IMR-90 (cell line): ENCODE measurements at places on chromosomes 5 and 9. TPM values are rescaled to one million over a fixed set of nuclear protein-coding genes. Genes with fewer than 3 reads are reported as not detected.

- H3K27ac ChIP-seq: peak within 1 kb of the TSS; percentile 67
- H3K27me3 ChIP-seq: no peaks in the 10 kb centered on the region
- DNase-seq: peak; percentile 55
- no peaks in the 10 kb centered on the region for H3K36me3 ChIP-seq
- peaks cover 11% of the 10 kb centered on the region for H3K4me1 ChIP-seq
- peak within 1 kb of the TSS; percentile 70 for H3K4me3 ChIP-seq
Measured at GRCh38 chr5:149141224-149141956, at the start of gene ABLIM3. TSS of gene ABLIM3 (plus strand) at chr5:149141493. CDS start at chr5:149142096, 603 bp downstream.

GNA14 gene
- total RNA-seq: under 0.01 TPM in 1 of 2 replicates, not detected in the other

SLC34A3 gene
- not detected in 2 replicates for total RNA-seq

GRCh38 chr9:123412171-123412820, 56.3 kb downstream of the CRB2 start:
- no peaks in the 10 kb centered on the region for H3K36me3 ChIP-seq
- DNase-seq: no peak
- H3K4me3 ChIP-seq: no peak overlapping the region
- no peaks in the 10 kb centered on the region; the same call in 1 of the 2 replicates for H3K4me1 ChIP-seq
- no peaks in the 10 kb centered on the region for H3K27me3 ChIP-seq
- no peak overlapping the region for H3K27ac ChIP-seq

DNA sequence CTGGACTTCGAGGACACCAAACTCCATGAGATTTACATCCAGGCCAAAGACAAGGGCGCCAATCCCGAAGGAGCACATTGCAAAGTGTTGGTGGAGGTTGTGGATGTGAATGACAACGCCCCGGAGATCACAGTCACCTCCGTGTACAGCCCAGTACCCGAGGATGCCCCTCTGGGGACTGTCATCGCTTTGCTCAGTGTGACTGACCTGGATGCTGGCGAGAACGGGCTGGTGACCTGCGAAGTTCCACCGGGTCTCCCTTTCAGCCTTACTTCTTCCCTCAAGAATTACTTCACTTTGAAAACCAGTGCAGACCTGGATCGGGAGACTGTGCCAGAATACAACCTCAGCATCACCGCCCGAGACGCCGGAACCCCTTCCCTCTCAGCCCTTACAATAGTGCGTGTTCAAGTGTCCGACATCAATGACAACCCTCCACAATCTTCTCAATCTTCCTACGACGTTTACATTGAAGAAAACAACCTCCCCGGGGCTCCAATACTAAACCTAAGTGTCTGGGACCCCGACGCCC, 1.3 kb downstream of the PCDHGC3 start:
- H3K27me3 ChIP-seq: no peaks in the 10 kb centered on the region
- peak overlapping the region; percentile 54 for H3K4me3 ChIP-seq

HEMGN gene
- not detected in 2 replicates for total RNA-seq

GRCh38 chr9:82140471-82140870, 151.9 kb downstream of the SPATA31D1 start:
- H3K27me3 ChIP-seq: no peaks in the 10 kb centered on the region
- H3K4me1 ChIP-seq: peaks cover 3% of the 10 kb centered on the region; the same call in 1 of the 2 replicates
- H3K36me3 ChIP-seq: no peaks in the 10 kb centered on the region
- DNase-seq: no peak

GRCh38 chr9:123329329-123329955, 26.6 kb upstream of the CRB2 start:
- H3K36me3 ChIP-seq: no peaks in the 10 kb centered on the region
- no peak overlapping the region for H3K4me3 ChIP-seq
- H3K27me3 ChIP-seq: peaks cover 20% of the 10 kb centered on the region
- DNase-seq: no peak
- no peaks in the 10 kb centered on the region for H3K4me1 ChIP-seq
- H3K27ac ChIP-seq: no peak overlapping the region

- no peaks in the 10 kb centered on the region for H3K4me1 ChIP-seq
- no peak for DNase-seq
- no peak overlapping the region for H3K27ac ChIP-seq
- no peaks in the 10 kb centered on the region for H3K36me3 ChIP-seq
- no peak overlapping the region for H3K4me3 ChIP-seq
Measured at GRCh38 chr9:105846825-105847224, 152.5 kb downstream of the TMEM38B start.

PIP5KL1 gene
- 0.28 and 0.36 TPM in 2 replicates for total RNA-seq

DNA sequence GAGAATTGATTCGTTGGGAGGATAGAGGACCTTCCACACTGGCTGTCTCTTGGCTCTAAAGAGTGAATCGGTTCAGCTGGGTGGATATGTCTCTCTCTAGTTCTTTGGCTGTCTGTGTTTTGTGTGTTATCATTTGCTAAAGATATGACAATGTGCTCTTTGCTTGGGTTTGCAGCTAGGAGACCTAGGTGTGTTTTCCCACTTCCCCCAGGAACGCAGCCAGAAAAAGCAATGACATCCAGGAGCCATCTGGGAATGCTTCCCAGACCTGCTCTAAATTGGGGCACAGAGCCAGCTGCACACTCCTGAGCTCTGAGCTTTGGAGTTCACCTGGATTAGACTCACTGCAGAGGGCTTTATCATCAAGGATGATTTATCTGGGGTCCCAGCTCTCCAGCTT, 12.8 kb upstream of the PDZD2 start:
- peaks cover 9% of the 10 kb centered on the region for H3K27me3 ChIP-seq
- H3K27ac ChIP-seq: no peak overlapping the region
- no peaks in the 10 kb centered on the region for H3K4me1 ChIP-seq
- H3K36me3 ChIP-seq: no peaks in the 10 kb centered on the region
- H3K4me3 ChIP-seq: no peak overlapping the region

DNA sequence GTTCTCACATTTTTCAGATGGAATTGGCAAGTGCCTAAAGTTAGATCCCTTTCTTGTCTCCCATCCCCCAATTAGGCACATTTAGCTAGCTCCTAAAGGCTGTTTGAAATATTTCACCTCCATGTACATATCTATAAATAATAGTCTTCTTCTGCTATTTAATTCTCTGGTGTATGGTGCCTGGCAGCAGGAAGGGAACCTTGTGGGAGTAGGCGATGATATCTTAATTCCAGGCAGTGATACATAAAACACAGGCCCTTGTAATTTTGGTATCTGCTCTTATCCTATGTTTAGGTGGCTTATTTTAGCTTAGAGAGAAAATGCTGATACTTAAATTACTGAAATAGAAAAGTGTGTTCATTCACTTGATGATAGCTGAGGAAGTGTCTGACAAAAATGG, 262.9 kb upstream of the DAP start:
- no peaks in the 10 kb centered on the region for H3K36me3 ChIP-seq
- no peaks in the 10 kb centered on the region for H3K4me1 ChIP-seq
- DNase-seq: no peak
- no peak overlapping the region for H3K27ac ChIP-seq
- no peak overlapping the region for H3K4me3 ChIP-seq

QSOX2 gene
- 5.0 and 5.9 TPM in 2 replicates for total RNA-seq

GRCh38 chr5:146944019-146944418, 65.5 kb upstream of the PPP2R2B start:
- H3K4me1 ChIP-seq: no peaks in the 10 kb centered on the region
- no peak overlapping the region for H3K27ac ChIP-seq
- no peaks in the 10 kb centered on the region for H3K36me3 ChIP-seq
- no peak for DNase-seq

DNA sequence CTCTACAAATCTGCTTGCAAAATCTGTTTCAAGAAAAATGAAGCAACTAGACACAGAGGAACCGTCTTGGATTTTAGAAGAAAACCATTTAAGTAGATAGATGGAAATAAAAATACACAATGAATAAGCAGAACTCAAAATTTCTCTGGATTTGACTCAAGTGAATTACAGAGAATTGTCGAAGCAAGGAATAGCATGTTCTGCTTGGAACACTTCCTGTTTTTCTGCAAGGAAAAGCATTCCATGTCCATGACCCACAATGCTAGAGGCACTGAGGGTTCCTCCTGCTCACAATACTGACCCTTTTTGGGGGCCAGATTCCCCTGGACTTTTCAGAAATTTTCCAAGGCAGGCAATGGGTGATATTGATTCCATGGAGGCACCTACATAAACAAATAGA, 29.8 kb downstream of the PRUNE2 start:
- H3K4me3 ChIP-seq: no peak overlapping the region
- H3K27me3 ChIP-seq: no peaks in the 10 kb centered on the region
- H3K27ac ChIP-seq: no peak overlapping the region

- H3K27me3 ChIP-seq: no peaks in the 10 kb centered on the region
- no peak for DNase-seq
- no peaks in the 10 kb centered on the region for H3K4me1 ChIP-seq
- no peak overlapping the region for H3K4me3 ChIP-seq
- no peak overlapping the region for H3K27ac ChIP-seq
Measured at GRCh38 chr5:63843190-63843589, 119.1 kb downstream of the HTR1A start.

GRCh38 chr9:88984543-88984883, 6.8 kb upstream of the S1PR3 start:
- H3K27ac ChIP-seq: no peak overlapping the region
- H3K4me3 ChIP-seq: no peak overlapping the region
- peaks cover 5% of the 10 kb centered on the region for H3K4me1 ChIP-seq
- no peaks in the 10 kb centered on the region for H3K36me3 ChIP-seq
- DNase-seq: no peak

ECSCR gene
- total RNA-seq: 3.1 and 3.9 TPM in 2 replicates

ARID3C gene
- total RNA-seq: not detected in 2 replicates

- no peaks in the 10 kb centered on the region for H3K27me3 ChIP-seq
- H3K27ac ChIP-seq: peak overlapping the region; percentile 43
- H3K4me1 ChIP-seq: peaks cover 27% of the 10 kb centered on the region
- DNase-seq: peak; percentile 75
- peaks cover 67% of the 10 kb centered on the region for H3K36me3 ChIP-seq
Measured at GRCh38 chr5:151037561-151038411, 17.4 kb downstream of the GPX3 start.

DNA sequence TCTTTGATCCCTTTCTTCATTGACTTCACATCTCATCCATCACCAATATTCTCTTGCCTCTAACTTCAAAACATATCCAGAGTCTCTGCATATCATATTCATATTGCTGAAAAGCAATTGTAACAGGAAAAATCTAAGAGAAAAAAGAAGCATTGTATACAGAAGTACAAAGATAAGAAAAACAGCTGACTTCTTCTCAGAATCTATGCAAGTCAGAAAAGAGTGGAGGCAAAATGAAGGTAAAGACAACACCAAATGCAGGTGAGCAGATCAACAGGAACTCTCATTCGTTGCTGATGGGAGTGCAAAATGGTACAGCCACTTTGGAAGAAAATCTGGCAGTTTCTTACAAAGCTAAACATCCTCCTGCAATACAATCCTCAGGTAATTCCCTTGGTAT, 155.6 kb downstream of the PHF2 start:
- no peak for DNase-seq
- no peak overlapping the region for H3K27ac ChIP-seq
- H3K4me3 ChIP-seq: no peak overlapping the region
- no peaks in the 10 kb centered on the region for H3K4me1 ChIP-seq
- no peaks in the 10 kb centered on the region for H3K36me3 ChIP-seq

GRCh38 chr9:127507751-127508648, 56.7 kb downstream of the LRSAM1 start:
- peaks cover 7% of the 10 kb centered on the region; the same call in 1 of the 2 replicates for H3K4me1 ChIP-seq
- no peaks in the 10 kb centered on the region for H3K27me3 ChIP-seq
- DNase-seq: no peak
- H3K36me3 ChIP-seq: peaks cover 79% of the 10 kb centered on the region
- no peak overlapping the region for H3K27ac ChIP-seq
- no peak overlapping the region for H3K4me3 ChIP-seq

- peak; percentile 93 for DNase-seq
- peaks cover 26% of the 10 kb centered on the region for H3K4me1 ChIP-seq
- H3K36me3 ChIP-seq: no peaks in the 10 kb centered on the region
- H3K4me3 ChIP-seq: no peak overlapping the region
Measured at GRCh38 chr9:35350827-35351549, 138.9 kb upstream of the RUSC2 start.

GRCh38 chr5:32852976-32853375, 141.9 kb downstream of the NPR3 start:
- no peaks in the 10 kb centered on the region for H3K36me3 ChIP-seq
- peaks cover 8% of the 10 kb centered on the region; the same call in 1 of the 2 replicates for H3K4me1 ChIP-seq
- H3K4me3 ChIP-seq: no peak overlapping the region
- no peak for DNase-seq

DNA sequence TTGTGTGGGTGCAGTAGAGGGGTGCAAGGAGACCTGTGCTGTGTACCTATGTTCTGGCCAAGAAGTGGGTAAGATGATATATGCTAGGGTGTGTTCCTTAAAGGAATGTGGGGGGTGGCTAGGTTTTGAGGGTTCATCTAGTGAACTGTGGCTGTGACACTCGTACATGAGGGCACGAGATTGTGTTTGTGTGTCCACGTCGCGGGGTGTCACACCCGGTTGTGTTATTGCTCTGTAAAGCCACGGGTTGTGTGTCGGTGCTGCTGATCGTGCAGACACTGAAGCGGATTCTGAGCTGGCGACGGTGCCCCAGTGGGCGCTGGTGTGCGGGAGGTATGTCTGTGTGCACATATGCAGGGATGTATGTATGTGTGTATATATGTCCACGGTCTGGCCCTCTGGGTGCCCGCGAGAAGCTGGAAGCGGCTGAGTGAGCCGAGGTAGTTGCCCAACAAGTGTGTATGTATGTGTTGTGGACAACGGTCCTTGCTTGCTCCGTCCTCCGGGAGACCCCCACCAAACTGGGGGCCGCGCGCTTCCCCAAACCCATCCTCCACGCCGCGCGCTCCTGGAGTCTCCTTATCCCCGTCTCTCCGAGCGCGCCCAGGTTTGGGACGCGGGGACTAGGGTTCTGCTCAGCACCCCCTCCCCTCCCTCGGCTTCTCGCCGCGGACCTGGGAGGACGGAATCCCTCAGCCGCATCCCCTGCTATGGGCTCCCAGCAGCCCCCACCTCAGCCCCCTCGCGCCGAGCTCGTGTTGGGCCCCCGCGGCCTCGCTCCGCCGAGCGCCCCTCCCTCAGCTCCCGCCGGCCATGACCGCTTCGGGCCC, 639 bp downstream of the PCDH1 start:
- no peak overlapping the region for H3K27ac ChIP-seq
- H3K4me1 ChIP-seq: peaks cover 8% of the 10 kb centered on the region; the same call in 1 of the 2 replicates
- DNase-seq: no peak
- peaks cover 77% of the 10 kb centered on the region for H3K27me3 ChIP-seq
- no peaks in the 10 kb centered on the region for H3K36me3 ChIP-seq

DNA sequence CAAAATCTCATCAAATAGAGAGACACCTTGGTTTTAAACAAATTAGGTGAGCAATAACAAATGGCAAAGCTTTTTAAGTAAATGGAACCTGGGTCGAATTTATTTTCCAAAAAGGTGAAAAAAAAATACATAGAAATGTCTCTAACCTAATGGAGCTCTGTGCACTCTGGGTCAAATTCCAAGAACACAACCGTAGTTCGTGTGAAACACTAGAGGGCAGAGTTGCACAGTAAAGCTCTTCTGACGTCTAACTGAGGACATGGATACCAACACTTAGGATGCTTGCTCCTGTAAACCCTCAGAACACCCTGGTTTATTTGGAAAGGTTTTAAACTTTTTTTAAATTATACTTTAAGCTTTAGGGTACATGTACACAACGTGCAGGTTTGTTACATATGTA, 18.9 kb downstream of the MARCHF11 start:
- no peaks in the 10 kb centered on the region for H3K27me3 ChIP-seq
- H3K36me3 ChIP-seq: no peaks in the 10 kb centered on the region
- peak; percentile 62 for DNase-seq
- no peak overlapping the region for H3K4me3 ChIP-seq
- no peak overlapping the region for H3K27ac ChIP-seq
